ENCODE measurements at places on chromosomes 11 and 22.

- DNase-seq: no peak
Observed at GRCh38 chr22:42439821-42440674, 7.8 kb upstream of the NFAM1 start.

GRCh38 chr22:49873228-49873940 lies 19.7 kb downstream of the ZBED4 start:
- DNase-seq: no peak

GRCh38 chr11:65111744-65112545 lies at the start of gene TM7SF2:
TSS of gene TM7SF2 (plus strand) at chr11:65111872. CDS start at chr11:65112016, 144 bp downstream.
- peak; percentile 90 for DNase-seq

- DNase-seq: no peak
Observed at GRCh38 chr11:35163702-35164496, 24.9 kb downstream of the CD44 start.

DNA sequence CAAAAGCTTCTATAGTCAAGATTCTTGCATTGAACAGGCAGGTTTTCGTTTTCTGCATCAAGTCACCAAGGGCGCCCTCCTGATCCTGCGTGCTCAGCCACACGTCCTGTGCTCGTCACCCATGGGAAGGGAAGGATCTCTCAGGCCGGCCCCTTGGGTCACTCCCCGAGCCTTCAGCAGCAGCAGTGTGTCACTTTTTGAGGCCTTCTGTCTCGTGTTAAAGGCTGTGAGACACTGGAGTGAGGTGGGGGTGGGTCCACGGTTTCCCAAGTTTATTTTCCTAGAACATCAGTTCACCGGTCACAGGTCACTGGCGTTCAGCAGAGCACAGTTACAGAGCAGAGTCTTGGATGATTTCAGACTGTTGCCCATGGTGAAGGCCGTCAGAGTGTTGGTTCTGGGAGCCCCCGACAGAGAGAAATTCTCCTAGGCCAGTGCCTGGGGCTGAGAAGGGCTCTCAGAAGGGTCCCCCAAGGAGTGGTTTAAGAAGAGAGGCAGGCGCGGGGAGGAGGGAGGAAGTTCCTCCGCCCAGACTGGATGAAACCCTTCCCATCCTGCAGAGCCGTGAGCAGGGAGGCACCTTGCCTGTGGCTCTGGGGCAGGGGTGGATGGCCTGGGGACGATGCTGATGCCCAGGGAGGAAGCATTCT lies 13.5 kb upstream of the ADORA2A start:
- no peak for DNase-seq

DNA sequence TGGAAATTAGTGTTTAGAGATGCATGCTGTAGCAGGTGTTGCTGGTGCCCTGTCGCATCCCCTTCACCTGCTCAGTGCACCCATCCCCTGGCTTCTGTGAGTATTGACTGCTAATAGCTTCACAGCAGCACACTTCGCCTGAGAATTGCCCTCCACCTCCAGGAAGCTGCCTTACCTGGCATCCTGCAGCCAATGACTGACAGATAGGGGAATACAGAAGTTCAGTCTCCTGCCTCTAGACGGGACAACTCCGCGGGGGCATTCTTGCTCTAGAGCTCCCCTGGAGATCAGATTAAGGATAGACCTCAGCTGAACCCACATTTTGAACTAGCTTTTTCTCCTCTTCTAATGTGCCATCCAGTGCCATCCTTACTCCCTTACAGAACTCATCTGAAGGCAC lies 9.3 kb upstream of the CD3E start:
- no peak for DNase-seq

DNA sequence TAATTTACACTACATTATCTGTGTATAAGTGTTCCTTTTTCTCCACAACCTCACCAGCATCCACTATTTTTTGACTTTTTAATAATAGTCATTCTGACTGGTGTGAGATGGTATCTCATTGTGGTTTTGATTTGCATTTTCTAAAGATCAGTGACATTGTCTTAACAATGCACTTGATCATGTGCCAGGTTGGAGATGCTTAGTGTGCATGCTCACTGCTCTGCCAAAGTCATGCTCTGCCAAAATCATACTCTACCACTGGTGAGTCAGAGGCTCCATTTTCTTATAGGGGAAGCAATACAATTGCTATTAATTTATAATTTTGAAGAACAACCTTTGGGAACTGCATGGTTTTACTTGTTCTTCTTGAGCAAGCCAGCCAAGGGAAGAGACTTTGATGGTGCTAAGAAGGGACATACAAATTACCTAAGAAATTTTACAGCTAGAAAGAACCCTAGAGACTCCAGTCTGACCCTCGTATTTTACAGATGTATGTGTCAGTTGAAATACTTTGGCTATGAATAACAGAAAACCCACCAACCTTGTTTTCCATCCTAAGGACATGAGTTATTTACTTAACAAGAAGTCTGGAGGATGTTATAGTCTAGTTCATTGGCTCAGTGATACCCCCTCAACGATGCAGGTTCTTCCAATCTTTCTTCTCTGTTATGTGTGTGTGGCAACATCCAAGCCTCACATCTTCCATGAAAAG lies 368.9 kb downstream of the DDX10 start:
- DNase-seq: no peak

- DNase-seq: no peak
Observed at GRCh38 chr11:95512177-95512576, 277.4 kb downstream of the FAM76B start.

DNA sequence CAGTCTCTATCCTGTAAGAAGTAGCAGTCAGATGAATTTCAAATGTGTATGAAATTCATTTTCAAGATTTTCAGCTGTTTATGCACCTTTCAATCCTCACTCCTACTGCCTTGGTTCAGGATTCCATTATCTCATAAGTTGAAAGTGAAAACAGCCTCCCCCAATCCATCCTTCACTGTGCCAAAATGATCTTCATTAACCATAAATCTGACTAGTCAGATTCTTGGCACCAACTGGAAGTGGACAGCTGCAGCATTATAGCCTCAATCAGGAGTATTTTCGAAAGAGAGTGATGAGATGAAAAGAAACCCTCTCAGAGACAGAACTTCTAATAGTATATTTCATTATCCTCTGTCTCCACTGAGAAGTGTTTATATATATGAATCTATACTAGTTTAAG lies 365.3 kb upstream of the PDGFD start:
- DNase-seq: no peak

GRCh38 chr11:93849751-93850593 lies 446 bp downstream of the VSTM5 start:
- DNase-seq: no peak

DNA sequence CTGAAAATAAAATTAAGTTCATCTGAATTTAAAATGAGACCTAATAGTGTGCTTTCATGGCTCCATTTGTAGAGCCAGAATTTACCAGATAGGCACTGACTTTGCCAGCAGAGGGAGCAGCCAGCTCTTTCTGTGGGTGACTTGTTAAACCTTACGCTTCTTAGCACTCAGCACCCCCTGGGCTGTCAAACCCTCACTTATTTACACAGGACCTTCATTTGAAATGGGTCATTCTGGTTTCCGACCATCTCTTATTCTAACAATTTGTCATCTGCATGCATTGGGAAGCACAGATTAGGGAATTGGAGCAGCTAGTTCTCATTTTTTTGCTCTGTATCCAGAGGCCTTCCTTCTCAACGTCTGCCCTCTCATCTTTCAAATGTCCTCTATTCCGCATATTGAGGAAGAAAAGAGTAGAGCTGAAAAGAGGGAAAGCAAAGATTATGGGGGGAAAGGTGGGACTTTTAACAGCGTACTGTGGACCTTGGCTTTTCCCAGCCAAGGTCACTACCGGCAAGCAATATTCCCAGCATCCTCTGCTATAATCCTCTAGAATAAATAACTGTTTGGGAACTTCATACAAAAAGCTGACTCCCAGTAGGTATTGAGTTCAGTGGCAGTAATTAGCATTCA lies 3.1 kb downstream of the ASRGL1 start:
- peak; percentile 13 for DNase-seq

DNA sequence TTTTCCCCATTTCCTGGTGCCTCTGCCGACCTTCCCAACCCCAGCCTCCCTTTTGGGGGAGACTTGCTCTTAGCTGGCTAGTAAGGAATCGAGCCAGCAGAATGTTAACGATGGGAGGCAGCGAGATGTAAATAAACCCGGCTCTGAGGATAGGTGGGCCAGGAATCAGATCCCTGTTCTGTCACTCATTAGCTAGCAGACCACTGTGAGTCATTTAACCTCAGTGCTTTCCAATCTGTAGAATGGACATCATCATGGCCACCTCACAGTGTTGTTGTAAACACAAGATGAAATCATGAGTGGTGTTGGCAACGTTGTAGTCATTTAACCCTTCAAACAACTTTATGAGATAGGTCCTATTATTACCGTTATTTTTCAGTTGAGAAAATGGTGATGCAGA lies 208.6 kb downstream of the KIRREL3 start:
- no peak for DNase-seq

GRCh38 chr11:75406338-75406777 lies 7.0 kb downstream of the RPS3 start:
- DNase-seq: peak; percentile 39

DNA sequence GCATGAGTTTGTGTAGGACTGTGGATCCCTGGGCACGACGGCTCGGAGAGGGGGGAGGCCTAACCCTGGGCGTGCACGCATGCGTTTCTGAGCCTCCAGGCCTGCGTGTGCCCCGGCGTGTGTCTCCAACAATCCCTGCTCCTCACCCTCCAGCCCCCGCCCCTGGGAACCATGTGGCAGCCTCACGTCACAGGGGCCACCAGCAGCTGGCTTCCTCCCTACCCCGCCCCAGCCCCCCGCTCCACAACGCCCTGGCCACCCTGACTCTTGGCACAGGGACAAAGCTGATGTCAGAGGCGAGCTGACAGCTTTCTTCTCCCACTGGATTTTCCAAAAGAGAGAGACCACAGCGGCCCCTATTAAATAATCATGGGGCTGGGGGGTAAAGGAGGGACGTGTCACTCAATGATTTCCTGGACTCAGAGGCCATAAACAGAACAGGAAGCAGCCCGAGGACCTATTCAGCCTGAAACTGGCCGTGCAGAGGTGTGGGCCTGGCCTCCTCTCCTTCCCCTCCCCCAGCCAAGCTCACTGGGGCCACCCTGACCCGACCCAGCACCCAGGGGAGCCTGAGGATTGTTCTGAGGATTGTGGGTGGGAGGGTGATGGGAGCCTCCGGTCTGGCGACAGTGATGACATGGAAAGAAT lies 6.8 kb upstream of the LIF start:
- DNase-seq: peak; percentile 84

- DNase-seq: no peak
Observed at GRCh38 chr11:10878408-10879214, 20.8 kb upstream of the ZBED5 start.

DNA sequence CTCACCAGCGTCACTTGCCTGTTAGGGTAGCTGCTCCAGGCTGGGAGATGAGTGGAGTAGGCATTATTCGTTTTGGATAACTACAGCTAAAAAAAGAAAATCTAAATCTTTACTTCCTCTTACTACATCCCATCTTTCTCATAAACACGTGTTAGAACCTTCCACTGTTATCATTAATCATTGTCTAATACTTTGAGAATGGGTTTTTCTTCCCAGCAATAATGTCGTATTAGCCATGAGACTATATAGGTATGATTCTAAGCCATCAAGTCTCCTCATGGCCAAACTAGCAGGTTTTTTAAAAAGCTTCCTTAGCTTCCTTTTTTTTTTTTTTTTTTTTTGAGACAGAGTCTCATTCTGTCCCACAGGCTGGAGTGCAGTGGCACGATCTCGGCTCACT lies 3.9 kb upstream of the TEF start:
- no peak for DNase-seq

DNA sequence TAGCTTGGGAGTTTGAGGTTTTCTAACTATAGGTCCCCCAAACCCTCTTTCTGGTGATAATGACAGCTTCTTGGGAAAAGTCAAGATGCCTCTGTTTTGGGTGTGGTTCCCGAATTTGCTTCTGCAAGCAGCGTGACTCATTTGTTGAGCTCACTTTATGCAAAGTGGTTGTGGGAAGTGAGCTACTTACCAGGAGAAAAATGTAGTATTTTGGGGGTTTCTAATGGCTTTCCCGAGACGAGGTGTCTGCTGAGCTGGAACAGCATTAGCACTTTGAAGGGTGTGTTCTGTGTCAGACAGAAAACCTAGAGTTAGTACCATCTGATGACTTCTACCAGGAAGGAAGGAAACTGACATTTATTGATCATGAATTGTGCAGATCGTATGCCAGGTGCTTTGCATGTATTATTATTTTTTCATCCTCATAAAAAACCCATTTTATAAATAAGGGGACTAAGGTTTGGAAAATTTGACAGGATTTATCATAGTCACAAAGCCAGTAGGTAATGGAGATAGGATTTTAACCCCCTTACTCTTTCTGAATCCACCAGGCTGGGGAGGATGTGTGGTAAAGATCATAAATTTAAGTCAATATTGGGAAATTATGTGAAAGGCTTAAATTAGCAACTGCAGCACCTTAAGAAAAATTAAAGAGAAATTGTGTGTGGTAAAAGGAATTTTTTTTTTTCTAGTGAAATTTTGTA lies 108.8 kb upstream of the CD44 start:
- DNase-seq: no peak

GRCh38 chr11:2592559-2593392 lies 107.0 kb downstream of the KCNQ1OT1 start:
- DNase-seq: no peak

GRCh38 chr22:22384668-22385244 lies 123.8 kb downstream of the ZNF280B start:
- DNase-seq: no peak

- no peak for DNase-seq
Observed at GRCh38 chr22:48751539-48752437, 1075.9 kb downstream of the BRD1 start.

DNA sequence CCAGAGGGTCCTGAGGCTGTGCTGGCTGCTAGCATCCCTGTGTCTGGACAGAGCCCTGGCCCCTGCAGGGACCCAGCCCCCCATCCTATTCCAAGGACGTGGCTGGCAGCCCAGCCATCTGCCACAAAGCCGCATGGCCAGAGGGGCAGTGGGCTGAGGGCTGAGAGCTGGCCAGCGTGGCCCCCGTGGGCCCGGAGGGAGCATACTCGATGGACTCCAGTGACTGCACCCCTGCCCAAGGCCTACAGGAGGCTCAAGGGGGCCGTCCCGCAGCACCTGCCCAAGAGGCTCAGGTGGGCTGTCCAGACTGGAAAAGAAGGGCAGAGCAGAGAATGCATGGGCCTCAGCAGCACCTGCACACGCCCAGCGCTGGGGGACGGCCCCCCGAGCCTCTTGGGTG lies 13.1 kb downstream of the TSPAN4 start:
- no peak for DNase-seq

DNA sequence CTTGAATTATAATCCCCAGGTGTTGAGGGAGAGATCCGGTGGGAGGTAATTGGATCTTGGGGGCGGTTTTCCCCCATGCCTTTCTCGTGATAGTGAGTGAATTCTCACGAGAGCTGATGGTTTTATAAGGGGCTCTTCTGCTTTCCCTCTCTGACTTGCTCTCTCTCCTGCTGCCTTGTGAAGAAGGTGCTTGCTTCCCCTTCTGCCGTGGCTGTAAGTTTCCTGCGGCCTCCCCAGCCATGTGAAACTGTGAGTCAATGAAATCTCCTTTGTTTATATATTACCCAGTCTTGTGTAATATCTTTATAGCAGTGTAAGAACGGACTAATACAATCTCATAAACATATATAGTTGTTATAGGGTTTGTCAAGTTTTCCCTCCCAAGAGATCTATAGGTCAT lies 32.8 kb downstream of the KCNE3 start:
- no peak for DNase-seq
